Activated CD4-positive, alpha-beta T cell treated with anti-CD3 and anti-CD28 coated beads for 48 hours (primary cell): ENCODE measurements at places on chromosomes 12 and 14.

GRCh38 chr14:67850066-67850830, 30.7 kb downstream of the RAD51B start:
- DNase-seq, result no peak

- no peak for DNase-seq
Measured at GRCh38 chr12:69881771-69882170, 56.7 kb downstream of the MYRFL start.

DNA sequence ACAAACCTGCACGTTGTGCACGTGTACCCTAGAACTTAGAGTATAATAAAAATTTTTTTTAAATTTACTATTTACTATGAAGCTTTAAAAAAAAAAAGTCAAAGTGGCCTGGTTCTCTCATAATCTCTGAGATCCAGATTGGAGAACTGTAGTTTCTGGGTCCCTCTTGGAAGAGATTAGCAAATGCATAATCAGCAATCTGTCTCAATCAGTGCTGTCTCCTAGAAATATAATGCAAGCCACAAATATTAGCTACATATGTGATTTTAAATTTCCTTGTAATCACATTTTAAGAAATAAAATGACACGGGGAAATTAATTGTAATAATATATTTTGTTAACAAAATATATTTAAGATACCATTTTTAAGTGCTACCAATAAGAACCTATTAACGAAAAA, 32.3 kb downstream of the RALGAPA1 start:
- DNase-seq, result no peak

- no peak for DNase-seq
Measured at GRCh38 chr12:68370006-68370590, 37.9 kb upstream of the MDM1 start.

DNA sequence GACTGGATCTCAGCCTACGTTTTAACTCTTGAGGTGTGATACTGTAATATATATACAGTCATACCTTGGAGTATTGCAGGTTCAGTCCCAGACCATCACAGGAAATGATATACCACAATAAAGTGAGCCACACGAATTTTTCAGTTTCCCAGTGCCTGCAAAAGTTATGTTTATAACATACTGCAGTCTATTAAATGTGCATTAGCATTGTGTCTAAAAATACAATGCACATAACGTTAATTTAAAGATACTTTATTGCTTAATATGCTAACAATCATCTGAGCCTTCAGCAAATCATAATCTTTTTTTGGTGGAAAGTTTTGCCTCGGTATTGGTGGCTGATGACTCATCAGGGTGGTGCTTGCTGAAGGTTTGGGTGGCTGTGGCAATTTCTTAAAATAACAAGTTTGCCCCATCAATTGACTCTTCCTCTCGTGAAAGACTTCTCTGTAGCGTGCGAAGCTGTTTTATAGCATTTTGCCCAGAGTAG, 18.9 kb downstream of the PYROXD1 start:
- peak; percentile 49 for DNase-seq

DNA sequence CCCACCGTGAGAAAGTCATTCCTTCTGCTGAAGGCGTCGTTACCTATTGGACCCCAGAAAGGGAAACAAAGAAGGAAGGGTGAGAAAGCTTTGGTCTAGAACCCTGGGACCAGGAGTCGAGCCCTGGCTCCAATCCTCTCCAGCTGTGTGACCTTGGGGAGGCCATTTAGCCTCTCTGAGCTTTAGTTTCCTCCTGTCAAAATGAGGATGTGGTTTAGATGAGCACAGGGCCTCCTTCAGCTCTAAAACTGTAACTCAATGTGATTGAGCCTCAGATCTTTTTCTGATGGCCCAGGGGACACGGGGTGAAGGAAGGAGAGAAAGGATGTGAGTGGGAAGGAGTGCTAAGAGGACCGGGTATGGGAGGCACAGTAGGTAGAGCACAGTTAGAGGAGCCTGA, 7.7 kb downstream of the JDP2 start:
- no peak for DNase-seq

DNA sequence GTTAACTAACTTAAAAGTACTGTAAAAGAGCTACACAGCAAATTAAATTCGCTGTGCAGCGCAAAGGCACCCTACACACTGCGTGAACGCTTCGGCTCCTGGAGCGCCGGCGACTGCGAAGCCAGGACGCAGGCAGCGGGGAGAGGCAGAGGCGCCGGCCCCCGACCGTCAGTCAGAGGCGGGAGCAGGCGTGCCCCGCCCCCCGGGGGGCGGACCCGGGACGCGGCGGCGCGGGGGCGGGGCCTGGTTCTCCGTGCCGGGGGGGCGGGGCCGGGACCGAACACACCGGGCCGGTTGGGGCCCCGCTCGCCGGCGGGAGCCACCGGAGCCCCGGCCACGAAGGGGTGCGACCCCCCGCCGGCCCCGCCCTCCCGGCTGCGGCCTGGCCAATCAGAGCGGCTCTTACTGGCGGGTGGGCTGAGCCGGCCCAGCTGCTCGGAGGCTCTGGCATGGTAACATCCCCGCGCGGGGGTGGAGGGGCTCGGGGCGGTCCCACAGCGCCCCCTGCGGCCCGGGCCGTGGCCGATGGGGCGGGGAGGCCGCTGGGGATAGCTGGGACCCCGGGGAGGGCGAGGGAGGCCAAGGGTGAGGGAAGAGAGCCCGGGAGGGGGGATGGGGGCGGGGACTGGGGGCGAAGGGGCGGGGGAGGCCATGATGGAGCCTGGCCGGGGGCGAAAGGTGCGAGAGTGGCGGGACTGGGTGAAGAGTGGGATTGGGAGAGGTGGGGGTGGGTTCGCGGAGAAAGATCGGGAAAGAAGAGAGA, at the start of gene PRPF40B:
PRPF40B (plus strand) TSS at position 420 of the 763 bp plus-strand sequence; CDS start at position 450, 30 bp downstream.
- DNase-seq, result peak; percentile 89

DNA sequence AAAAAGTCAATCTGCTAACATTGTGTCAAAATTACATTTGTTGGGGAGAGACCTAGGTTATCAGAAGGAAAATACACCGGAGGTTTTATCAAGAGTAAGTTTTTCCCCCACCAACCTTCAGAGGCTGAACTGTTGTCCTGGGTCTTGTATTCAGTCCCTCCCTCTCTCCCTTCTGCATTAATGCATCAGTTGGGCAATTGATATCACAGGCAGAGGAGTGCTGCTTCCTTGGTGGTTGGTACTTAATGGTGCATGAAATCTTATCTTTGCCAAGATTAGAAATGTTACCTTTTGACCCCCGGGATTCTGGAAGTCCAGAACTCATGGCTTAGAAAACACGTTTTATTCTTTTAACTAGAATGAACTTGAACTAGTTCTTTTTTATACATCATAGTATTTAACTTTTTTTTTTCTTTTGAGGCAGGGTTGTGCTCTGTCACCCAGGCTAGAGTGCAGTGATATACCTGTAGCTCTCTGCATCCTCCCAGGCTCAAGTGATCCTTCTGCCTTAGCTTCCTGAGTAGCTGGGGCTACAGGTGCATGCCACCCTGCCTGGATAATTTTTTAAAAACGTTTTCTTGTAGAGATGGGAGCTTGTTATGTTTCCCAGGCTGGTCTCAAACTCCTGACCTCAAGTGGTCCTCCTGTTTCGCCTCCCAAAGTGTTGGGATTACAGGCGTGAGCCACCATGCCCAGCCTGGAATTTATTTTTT, 4.9 kb downstream of the PCBP2 start:
- DNase-seq, result no peak
